ENCODE measurements at places on chromosomes 12 and 14. TPM values are rescaled to one million over a fixed set of nuclear protein-coding genes. Genes with fewer than 3 reads are reported as not detected.
A peak's percentile ranks its signal among the peaks of the same experiment; 100 is the strongest.

The PRR13 gene
- 142 TPM for total RNA-seq

The SLC6A13 gene
- 0.11 TPM for total RNA-seq

The TOMM20L gene
- not detected for total RNA-seq

The LRRC10 gene
- total RNA-seq = not detected

The MAP1LC3B2 gene
- 2.1 TPM for total RNA-seq

The KRT75 gene
- not detected for total RNA-seq

The ACOT6 gene
- total RNA-seq = not detected

The RAD9B gene
- total RNA-seq = 0.63 TPM

The LAG3 gene
- total RNA-seq = 1.4 TPM

The CLEC6A gene
- total RNA-seq = not detected

- no peak for DNase-seq
Observed at GRCh38 chr14:86944434-86944833, 1048.5 kb downstream of the GALC start.

DNA sequence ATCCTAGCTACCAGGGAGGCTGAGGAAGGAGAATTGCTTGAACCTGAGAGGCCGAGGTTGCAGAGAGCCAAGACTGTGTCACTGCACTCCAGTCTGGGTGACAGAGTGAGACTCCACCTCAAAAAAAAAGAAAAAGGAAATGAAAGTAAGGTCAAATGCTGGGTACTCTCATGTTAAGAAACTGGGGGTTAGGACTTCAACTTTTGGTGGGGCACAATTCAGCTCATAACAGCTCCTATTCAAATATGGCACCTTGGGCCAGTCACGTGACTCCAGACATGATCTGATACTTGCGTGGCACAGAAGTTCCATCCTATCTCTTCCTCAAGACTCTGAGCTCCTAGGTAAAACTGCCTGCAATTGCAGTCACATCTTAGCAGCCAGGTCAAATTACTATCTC is 142.7 kb downstream of the EGLN3 start:
- no peak for DNase-seq

DNA sequence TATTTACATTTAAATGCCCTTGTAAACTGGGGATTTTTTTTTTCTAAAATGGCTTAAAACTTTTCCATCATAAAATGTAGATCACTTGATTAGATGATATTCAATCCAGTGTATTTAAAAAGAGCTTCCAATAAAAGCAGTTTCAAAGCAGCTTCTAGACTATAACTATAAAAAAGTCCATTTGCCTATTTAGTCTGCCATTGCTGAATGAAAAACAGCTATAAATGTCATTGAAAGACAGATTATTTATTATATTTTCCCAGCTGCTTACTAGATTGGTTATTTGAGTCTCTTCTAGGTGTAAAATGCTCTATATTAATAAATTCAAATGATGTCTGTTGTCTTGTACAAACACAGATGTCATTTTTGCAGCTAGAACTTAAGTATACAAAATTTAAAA is 414.8 kb downstream of the RMST start:
- no peak for DNase-seq

- no peak for DNase-seq
Observed at GRCh38 chr14:75884198-75884611, 97.6 kb downstream of the TGFB3 start.

DNA sequence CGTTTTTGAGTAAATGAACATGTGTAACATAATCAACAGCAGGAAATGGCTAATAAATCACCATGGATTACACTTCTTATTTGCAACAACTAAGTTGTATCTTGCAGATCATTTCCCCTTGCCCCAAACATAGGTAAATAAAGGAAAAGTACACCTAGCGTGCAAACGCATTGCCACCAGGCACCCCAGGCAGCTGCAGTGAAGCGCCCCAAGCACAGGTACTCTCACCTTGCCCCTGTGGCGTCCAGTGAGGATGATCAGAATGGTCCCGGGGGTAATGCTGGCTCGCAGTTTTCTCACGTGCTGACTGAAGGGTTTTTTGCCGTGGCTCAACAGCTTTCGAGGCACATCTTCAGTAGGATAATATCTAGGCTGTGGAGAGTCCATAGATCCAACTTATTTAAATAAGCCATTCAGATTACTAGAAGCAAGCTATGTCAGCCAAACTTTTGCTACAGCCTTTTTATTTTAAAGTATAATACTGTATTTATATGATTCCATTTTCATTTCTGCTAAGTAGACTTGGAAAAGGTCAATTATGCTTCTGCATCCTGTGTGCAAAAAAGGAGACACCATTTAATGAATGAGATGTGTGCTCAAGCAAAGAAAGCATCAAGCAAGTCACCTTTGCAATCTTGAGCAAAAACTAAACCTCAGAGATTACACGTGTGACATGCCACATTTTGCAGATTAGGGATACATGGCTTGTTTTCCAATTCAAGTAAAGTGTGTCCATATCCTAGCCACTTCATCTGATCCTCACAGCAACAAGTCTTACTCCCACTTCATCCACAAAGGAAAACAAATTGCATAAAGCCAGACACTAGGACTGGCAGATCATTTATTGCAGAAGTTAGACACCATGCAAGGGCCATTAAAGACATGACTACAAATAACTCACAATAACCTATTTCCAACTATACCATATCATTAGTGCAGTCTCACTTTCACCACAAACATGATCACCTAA is 2.6 kb downstream of the RPL6 start:
- no peak for DNase-seq

- no peak for DNase-seq
Observed at GRCh38 chr12:51188359-51189051, 15.6 kb upstream of the TFCP2 start.

DNA sequence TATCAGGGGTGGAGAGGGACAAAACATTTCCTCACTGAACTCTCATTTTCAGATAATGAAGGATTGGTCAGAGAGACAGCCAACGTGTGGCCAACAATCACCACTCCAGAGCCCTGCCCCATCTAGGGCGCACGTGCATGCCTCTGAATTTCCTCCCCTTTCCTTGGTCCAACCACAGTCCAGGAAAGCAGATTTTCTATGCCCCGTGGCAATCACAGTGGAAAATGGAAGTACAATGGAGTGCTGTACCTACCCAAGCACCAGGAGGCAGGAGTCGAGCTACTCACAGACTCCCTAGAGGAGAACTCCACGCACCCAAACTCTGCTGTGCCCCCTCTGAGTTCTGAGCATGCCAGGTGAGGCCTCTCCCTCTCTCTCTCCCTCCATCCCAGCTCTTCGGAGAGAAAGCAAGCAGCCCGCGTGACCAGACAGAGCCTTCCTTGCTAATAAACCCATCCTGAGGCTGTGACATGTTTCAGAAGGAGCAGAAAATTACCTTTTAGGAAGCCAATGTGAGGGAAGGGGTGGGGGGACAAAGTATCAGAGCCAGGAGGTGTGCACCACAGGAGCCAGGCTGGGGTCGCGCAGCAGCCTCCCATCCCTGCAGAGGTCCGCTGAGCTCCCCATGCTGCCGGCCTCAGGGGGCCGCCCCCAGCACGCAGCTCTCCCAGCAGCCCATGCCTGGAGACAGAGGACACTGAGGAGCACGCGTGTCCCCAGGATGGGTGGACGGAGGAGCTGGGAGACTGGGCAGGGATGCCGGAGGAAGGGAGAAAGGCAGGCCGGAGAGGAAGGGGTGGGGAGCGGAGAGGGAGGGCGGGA is 73.4 kb downstream of the PITPNM2 start:
- DNase-seq = no peak

GRCh38 chr14:52268279-52269061 is 972 bp downstream of the PTGDR start:
- DNase-seq = no peak

GRCh38 chr12:70080566-70080965 is 162.7 kb upstream of the CNOT2 start:
- DNase-seq = no peak

- peak; percentile 94 for DNase-seq
Observed at GRCh38 chr12:75390899-75391538, at the start of gene GLIPR1L2. TSS of gene GLIPR1L2 (plus strand) at chr12:75391089. CDS start at chr12:75391117, 28 bp downstream.

DNA sequence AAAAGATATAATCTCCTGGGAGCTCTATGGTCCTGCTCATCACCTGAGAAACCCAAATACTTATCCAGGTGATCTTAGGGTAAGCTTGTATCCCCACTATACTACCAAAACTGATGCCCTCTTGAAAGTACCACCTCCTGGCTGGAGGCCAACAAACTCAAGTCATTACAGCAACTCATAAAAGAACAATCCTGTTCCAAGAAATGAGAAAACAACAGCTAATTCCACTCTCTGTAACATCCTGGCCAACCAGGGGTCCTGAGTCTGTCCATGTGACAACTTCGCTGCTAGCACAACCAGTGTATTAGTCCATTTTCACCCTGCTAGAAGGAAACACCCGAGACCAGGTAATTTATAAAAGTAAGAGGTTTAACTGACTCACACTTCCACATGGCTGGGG is 190.0 kb upstream of the BMP4 start:
- no peak for DNase-seq

- no peak for DNase-seq
Observed at GRCh38 chr12:123089140-123089539, 61.8 kb downstream of the PITPNM2 start.

- no peak for DNase-seq
Observed at GRCh38 chr14:102909911-102910310, 12.6 kb upstream of the AMN start.

DNA sequence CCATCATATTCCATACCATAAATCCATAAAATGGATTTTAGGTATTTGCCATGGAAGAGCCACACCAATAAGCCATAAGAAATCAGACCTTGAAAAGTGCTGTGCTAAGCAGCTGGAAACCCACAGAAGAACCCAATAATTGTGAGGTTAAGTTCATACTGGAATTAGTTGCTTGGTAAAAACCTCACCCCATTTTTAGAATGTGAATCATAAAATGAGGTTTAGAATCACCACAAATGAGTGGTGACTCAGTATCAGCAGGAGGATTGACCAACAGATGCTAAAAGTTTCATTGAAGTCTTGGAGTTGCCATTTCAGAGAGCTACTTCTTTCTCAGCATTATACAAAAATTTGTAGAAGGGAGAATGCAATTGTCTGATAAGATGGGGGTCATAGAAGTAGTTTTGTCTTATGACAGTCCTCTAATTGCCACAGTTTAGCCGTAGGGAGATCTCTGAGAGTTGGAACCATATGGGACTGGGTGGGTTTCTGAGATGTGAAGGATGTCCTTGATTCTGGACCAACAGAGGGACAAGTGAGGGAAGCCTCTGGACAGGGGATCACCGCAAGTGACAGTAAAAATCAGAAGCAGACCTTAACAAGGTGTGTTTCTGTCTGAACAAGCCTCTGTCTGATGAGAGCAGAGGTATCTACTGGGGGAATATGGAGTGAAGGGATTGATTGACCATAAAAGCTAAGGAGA is 1.4 kb upstream of the STON2 start:
- DNase-seq = no peak

GRCh38 chr14:31834616-31835015 is 242.5 kb upstream of the ARHGAP5 start:
- no peak for DNase-seq

GRCh38 chr14:103597623-103598377 is 31.2 kb upstream of the KLC1 start:
- DNase-seq = no peak

DNA sequence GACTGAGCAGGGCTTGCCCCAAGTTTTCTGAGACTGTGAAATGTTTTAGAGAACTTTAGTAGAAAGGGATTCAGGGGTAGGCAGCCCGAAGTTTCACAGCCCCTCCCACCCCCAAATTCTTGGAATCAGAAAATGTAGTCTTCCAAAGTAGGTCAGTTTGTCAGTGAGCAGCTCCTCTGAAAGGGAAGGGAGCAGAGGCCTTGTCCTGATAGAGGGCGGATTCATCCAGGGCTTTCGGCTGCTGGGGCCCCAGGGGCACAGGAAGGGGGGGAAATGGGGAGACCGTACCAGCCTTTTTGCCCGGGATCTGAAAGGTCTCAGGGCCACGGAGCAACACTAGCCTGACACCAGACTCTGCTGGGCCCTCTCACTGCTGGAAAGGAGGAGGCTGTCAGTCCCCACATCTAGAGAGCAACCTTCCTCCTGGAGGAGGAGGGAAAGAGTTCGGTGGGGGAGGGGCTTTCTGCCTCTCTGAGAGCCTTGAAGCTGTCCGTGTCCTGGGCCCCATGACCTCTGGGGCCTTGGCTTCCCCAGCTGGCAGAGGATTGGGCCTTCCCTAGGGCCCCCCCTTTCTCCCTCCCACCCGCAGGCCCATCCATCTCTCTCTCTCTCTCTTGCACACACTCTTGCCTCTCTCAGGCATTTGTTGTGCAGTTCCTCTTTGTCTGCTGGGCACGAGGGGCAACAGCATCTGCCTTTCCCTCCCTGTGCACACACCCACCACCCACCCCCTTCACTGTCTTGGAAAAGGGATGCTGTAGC is at the start of gene IKZF4:
Gene IKZF4 (plus strand): TSS at position 621 of the 762 bp plus-strand sequence. CDS start 451 bp downstream, outside the sequence.
- peak; percentile 38 for DNase-seq

GRCh38 chr12:77189458-77189857 is 124.1 kb upstream of the E2F7 start:
- no peak for DNase-seq

- DNase-seq = no peak
Observed at GRCh38 chr14:56137453-56137807, 19.2 kb downstream of the PELI2 start.

DNA sequence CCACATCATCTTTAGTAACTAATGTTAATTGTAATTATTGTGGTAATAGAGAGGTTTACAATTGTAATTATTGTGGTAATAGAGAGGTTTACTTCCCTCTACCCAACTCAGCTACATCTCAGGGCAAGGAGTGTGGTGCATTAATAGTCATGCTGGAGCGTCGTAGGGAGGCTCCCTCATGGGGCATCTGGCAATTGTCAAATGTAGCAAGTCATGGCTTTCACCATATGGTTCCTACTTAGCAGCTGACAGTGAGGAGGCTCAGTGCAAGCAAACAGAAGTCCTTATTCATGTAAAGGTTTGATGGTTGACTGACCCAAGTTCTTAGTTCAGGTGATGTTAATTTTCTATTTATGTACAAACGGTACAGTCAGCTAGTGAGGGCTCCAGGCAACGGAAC is 1012.0 kb downstream of the FLRT2 start:
- no peak for DNase-seq

DNA sequence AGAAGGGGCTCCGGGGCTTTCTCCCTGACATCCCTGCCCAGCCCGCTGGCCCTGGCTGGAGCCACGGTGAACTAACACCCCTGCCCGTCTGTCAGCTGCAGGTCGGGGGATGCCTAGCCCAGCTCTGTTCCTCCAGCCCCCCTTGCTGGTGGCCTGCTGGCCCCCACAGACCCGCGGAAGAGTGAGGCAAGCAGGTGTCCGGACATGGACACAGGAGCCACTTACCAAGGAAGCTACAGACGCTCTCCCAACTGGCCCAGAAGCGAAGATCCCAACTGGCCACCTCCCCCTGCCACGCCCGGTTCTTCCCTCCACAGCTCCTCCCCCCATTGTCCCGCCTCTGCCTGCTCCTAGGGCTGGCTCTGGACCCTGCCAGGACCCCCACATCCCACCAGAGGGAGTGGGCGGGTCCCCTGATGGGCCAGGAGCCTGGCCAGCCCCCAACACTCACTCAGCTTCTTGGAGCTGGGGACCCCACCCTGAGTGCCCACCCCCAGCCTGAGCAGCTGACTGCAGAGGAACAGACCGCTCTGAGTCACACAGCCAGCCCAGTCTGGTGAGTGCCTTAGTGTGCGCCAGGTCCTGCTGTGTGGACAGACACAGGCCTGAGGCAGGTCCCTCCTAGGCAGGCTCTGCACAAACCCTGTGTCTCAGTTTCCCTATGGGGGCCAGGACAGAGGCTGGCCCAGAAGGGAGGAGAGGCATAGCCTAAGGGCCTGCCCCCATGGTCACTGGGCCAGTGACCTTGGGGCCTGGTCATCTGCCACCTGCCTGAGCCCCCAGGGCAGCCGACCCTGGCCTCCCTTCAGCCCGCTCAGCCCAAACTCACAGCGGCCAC is 7.7 kb downstream of the AHNAK2 start:
- DNase-seq = no peak

GRCh38 chr14:104799244-104800014 is 1.5 kb upstream of the ZBTB42 start:
- peak; percentile 56 for DNase-seq

GRCh38 chr12:109744986-109745942 is 31.6 kb downstream of the FAM222A start:
- DNase-seq = no peak

Measured in CD4-positive, alpha-beta T cell (primary cell).